GM18507 (cell line): ENCODE measurements at places on chromosomes 3 and 15.

- DNase-seq: no peak
Observed at GRCh38 chr3:100316641-100317069, 17.9 kb upstream of the NIT2 start.

DNA sequence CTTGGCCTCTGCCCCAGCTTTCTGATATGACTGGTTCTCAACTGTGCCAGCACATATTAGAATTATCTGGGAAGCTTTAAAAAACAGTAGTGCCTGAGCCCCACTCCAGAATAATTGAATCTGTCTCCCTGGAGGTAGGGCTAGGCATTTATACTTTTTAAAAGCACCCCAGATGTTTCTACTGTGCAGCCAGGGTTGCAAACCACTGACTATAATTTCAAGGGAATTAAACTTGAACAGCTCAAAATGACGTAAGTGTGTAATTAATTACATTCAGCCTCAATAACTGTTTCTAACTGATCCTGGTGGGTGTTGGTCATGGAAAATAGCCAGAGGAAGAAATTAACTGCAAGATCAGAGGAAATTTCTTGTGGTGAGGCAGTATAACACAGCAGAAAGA, 4.4 kb upstream of the IRAK2 start:
- DNase-seq: no peak

GRCh38 chr15:92429378-92430068, 35.8 kb downstream of the ST8SIA2 start:
- no peak for DNase-seq

DNA sequence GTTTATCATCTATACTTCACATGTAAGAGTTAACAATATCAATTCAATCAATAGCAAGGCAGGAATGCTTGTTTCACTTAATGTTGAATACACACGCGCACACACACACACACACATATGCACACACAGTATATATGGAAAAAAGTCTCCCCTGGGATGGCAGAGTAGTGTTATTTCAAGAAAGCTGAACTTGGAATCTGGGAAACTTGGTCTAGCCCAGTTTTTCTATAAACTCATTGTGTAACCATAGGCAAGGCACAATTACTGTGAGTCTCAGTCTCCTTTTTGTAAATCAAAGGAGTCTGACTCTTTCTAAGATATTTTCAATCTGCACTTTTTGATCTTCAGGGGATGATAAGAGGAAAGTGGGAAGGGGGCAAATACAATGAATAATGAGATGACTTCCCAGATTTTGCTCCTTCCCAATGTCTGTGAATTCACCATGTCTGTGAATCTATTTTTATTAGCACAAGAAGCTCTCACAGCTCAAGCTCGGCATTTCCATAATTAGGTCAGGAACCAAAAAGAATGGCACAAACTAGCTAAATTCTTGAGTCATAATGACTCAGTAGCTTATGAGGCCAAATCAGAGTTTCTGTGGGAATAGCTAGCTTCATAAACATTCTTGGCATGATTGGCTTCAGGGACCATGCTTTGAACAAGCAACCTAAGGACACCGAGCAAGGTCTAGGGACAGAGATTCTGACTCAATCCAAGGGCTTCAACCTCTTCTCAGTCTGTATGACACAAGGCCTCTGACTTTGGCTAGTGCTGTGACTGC, 227.4 kb upstream of the DCBLD2 start:
- no peak for DNase-seq

DNA sequence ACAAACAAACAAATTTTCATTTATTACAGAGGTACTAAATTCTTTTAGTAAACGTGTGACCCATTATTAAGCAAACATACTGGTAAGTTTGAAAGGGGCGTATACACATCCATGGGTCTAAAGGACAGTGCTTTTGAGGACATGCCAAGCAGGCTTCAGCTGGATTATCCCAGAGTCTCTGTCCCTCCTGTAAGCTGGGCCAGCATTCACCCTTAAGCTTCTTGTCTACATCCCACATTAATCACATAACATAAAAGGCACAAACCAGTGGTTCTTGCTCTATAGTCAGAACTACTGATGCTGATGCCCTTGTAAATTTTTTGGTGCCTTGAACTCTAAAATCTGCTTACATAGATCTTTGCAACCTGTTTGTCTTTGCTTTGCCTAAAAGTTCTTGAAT, 150.8 kb upstream of the BNIP2 start:
- DNase-seq: no peak

GRCh38 chr3:120705884-120706582, 24.0 kb upstream of the HGD start:
- no peak for DNase-seq

GRCh38 chr3:185549651-185550111, 2.7 kb downstream of the LIPH start:
- DNase-seq: no peak
